ENCODE measurements at places on chromosomes 11 and 22. TPM values are rescaled to one million over a fixed set of nuclear protein-coding genes. Genes with fewer than 3 reads are reported as not detected.

OR5B21 gene
- not detected for total RNA-seq

NXPE1 gene
- total RNA-seq = not detected

LRRC56 gene
- total RNA-seq = 0.89 TPM

RBMXL2 gene
- total RNA-seq = not detected

CABP4 gene
- total RNA-seq = not detected

SNX32 gene
- 1.8 TPM for total RNA-seq

PRG2 gene
- 0.09 TPM for total RNA-seq

SSTR3 gene
- not detected for total RNA-seq

UNC93B1 gene
- total RNA-seq = 23.5 TPM

TKFC gene
- total RNA-seq = 24.3 TPM

TAF10 gene
- total RNA-seq = 51.1 TPM

SHISA8 gene
- not detected for total RNA-seq

POU2F3 gene
- total RNA-seq = under 0.01 TPM

RAB39A gene
- total RNA-seq = not detected

OR8G5 gene
- total RNA-seq = not detected

GRAMD4 gene
- 32.7 TPM for total RNA-seq

OR2D2 gene
- total RNA-seq = 0.78 TPM

UPK3A gene
- total RNA-seq = not detected

GGTLC3 gene
- not detected for total RNA-seq

KDM4E gene
- not detected for total RNA-seq

SCN2B gene
- total RNA-seq = not detected

RDX gene
- total RNA-seq = 76.3 TPM

PHETA2 gene
- total RNA-seq = 15.7 TPM

ZBTB16 gene
- not detected for total RNA-seq

NXPE4 gene
- not detected for total RNA-seq

OLFML1 gene
- total RNA-seq = not detected

PGA5 gene
- not detected for total RNA-seq

OR4D5 gene
- not detected for total RNA-seq

SLC22A8 gene
- total RNA-seq = not detected

LMF2 gene
- 71.6 TPM for total RNA-seq

APOA4 gene
- total RNA-seq = not detected

SLC22A25 gene
- total RNA-seq = not detected
